Breast epithelium (tissue), 4 donors: ENCODE measurements at places on chromosomes 7 and 10.

GRCh38 chr10:80289451-80290287 is at the start of gene MAT1A:
TSS of gene MAT1A (minus strand) at chr10:80289658. CDS start at chr10:80289423, 235 bp downstream.
- DNase-seq, result peak; percentile 56

DNA sequence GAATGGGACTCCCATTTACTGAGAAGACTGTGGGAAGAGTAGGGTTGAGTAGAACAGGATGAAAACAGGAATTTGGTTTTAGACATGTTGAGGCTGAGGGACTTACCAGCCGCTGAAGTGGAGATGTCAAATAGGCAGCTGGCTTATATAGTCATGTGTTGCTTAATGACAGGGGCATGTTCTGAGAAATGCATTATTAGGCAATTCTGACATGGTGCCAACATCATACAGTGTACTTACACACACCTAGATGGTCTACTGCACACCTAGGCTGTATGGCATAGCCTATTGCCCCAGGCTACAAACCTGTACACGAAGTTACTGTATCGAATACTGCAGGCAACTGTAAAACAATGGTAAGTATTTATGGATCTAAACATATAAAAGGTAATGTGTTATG is 17.5 kb downstream of the ARL3 start:
- no peak for DNase-seq

- DNase-seq, result no peak
These were observed 1.5 kb upstream of the HOXA9 start for GRCh38 chr7:27166531-27167505.

DNA sequence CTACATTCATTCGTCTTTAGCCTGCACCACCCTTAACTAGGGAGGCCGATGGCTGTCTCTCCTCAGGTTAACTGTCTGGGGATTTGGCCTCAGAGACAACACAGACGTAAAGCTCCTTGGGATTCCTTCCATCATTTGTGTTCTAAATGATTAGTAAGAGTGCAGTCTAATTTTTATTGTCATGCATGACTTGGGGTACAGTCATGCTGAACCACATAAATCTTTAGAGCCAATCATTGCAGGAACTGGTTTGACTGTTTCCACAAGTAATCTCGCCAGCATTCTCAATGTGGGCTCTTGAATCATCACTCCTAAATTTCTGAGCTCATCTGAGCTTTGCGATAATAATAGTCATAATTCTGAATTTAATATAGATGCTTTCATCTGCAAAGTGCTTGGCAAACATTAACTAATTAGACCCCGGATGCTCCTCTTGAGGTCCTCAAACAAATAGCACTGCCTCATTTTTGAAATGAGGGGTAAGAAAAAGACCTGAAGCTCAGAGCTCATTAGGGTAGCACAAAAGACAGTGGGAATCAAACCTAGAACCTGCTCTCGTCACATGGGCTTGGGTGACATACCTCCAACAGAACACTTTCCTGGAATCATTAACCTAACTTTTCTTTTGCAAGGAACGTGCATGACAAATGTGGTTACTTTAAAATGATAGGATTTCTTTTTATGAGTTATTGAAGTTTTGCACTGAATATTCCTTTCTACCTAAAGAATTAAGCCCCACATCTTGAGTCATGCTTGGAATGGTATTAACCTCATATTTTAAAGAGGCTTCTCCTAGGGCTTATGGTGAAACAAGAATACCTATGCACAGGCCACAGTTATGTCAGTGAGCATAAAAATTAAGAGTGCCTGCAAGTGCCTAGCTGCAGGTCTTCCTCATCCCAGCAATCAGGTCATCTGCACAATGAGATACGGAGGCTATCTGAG is 118.9 kb upstream of the NRP1 start:
- DNase-seq, result no peak

DNA sequence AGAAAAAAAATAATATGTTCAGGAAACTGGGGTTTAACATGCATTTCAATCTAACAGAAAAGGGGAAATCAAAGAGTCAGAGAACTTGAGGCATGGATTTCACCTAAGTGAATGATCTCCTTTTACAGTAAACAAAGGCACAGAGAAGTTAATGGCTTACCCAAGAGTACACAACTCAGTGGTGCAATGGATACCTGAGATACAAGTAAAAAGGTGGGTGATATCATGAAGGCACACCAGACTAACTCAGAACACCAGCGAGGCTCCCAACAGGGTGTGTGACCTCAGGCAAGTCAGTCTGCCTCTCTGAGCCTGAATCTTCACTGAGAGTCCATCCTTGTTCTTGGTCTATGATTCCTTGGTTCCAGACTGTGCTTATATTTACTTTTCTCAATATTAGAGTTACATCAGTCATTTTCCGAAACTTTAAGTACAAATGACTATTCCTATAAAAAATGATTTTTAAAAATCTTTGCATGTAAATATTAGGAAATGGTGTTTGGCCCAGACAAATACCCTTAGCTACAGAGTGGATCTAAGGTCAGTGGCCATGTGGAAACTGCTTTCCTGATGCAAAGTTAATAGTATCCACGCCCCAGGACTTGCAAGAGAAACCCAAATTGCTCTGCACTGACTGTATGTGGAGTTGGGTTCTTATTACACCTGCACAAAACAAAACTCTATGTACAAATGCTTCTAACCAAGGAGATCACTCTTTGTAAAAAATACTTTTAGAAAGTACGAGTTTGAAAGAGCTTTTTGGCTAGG is 282.8 kb upstream of the IMMP2L start:
- DNase-seq, result no peak

- no peak for DNase-seq
These were observed 122.6 kb upstream of the ASAH2 start for GRCh38 chr10:50373821-50374501.

- DNase-seq, result no peak
These were observed 10.3 kb downstream of the FLNC start for GRCh38 chr7:128840326-128841170.

- DNase-seq, result no peak
These were observed 37.9 kb downstream of the ADAM12 start for GRCh38 chr10:126350216-126350992.

- no peak for DNase-seq
These were observed 174.7 kb downstream of the HERPUD2 start for GRCh38 chr7:35519971-35520809.

DNA sequence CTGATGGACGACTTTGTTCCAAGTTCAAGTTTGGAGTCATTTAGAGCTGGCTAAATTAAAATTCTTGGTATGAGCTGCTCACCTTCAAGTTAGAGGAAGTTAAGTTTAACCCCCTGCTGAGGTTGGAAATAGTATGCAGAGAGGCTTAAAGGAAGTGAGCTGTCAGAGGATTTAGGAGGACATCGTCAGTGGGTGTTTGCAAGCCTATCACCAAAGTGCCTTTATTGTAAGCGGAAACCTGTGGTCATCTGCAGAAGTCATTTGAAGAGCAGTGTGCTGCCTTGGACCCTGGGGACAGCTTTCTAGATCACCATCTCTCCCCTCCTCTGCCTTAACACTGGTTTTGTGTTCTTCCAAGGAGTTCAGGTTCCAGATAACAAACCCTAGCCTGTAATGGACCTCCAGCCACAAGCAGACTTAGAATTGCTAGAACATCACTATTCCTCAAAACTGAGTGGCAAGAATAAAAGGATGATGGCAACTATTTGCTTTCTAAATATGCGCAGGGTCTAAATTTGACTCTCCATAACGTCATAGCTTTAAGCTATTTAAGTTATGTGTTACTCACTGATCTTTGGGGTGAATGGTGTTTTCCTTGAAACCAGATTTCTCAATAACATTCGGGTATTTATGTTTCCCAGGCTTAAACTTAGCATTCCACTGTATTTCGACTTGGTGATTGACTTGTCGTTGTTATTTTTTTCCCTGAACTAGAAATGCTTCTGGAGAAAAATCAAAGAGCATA is 93.4 kb downstream of the SLC39A12 start:
- no peak for DNase-seq

- no peak for DNase-seq
These were observed 76.8 kb upstream of the FRMD4A start for GRCh38 chr10:14407567-14407966.

DNA sequence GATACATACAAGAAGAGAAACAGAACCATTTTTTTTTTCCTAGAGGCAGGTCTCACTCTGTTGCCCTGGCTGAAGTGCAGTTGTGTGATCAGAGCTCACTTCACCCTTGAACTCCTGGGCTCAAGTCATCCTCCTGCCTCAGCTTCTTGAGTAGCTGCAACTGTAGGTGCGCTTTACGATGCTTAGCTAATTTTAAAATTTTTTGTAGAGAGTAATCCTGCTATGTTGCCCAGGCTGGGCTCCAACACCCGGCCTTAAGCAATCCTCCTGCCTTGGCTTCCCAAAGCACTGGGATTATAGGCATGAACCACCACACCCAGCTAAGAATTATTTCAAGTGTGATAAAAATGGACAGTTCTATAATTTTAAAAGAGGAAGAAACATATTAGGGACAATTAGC is 5.6 kb upstream of the ZEB1 start:
- no peak for DNase-seq
